ENCODE measurements at places on chromosomes 2 and 18.

GRCh38 chr2:128603411-128603924 is 284.8 kb upstream of the HS6ST1 start:
- ATAC-seq, result peak; percentile 45

- ATAC-seq, result no peak
Measured at GRCh38 chr2:74444498-74445318, 3.0 kb upstream of the RTKN start.

DNA sequence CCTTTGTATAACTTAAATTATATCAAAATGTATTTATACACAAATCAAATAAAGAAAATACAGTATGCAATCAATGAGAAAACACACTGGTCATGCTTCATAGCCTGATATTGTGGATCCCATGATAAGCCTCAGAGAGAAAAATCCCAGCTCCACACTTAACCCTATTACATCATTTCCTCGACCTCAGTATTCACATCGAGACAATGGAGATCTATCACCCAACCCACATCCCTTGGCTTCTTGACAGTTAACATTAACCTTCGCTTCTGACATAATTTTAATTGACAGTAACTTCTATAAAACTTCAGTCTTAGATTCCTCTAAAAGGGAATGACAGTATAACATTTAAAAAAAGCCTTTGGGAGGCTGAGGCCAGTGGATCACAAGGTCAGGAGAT is 11.6 kb downstream of the TMX3 start:
- ATAC-seq, result no peak

DNA sequence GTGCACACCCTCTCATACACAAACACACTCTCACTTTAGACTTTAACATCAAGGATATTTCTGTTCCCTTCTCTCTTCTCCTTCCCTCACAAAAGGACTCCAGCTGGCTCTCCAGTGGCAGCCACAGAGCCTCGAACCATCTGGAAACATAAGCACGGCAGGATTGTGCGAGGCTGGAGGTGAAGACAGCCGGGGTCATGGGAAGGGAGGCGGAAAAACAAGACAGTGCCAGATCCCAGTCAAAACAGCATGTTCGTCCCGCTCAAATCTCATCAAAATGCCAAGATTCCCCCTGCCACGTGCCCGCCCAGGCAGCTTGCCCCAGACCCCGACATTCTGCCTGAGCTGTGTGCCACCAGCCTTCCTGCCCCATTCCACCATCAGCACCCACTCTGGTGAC is 180.3 kb downstream of the ZBTB7C start:
- ATAC-seq, result no peak

DNA sequence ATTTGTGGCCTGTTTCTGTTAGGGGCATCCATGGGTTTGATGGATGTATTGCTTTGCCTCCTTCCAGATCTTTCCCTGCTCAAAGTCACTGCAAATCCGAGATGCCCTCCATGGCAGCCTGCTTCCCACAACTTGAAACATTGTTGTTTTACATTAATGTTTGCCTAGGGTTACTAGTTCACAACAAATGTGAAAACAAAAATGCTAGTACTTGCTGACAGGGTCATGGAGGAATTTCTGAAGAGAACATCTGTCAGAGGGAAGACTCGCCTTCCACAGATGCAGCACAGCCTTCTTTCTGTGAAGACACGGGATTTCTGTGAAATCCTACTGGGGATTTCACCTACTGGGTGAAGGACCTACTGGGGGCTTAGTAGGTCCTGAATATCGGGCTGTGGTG is 260.0 kb upstream of the FN1 start:
- no peak for ATAC-seq

- ATAC-seq, result peak; percentile 95
Measured at GRCh38 chr2:145352484-145352883, 832.6 kb upstream of the ZEB2 start.

DNA sequence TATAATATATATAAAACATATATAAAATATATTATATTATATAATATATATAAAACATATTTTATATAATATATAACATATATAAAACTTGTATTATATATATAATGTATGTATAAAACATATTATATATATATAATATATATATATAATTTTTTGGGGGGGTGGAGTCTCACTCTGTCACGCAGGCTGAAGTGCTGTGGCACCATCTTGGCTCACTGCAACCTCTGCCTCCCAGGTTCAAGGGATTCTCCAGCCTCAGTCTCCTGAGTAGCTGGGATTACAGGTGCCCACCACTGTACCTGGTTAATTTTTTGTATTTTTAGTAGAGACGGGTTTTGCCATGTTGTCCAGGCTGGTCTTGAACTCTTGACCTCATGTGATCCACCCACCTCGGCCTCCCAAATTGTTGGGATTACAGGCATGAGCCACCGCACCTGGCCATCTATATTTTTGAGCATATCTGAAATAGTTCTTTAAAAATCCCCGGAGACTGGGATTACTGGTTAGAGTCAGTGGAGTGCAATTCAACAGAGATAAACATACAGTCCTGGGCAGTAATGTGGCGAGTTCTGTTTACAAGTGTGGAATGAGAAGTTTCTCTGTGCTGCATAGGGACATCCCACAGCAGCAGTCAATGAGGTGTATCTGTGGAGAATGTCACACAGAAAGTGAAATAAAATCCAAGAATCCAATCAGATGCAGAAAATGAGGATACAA is 208.4 kb downstream of the MYCN start:
- ATAC-seq, result no peak

GRCh38 chr2:183035954-183036669 is 2.1 kb downstream of the NCKAP1 start:
- ATAC-seq, result no peak

DNA sequence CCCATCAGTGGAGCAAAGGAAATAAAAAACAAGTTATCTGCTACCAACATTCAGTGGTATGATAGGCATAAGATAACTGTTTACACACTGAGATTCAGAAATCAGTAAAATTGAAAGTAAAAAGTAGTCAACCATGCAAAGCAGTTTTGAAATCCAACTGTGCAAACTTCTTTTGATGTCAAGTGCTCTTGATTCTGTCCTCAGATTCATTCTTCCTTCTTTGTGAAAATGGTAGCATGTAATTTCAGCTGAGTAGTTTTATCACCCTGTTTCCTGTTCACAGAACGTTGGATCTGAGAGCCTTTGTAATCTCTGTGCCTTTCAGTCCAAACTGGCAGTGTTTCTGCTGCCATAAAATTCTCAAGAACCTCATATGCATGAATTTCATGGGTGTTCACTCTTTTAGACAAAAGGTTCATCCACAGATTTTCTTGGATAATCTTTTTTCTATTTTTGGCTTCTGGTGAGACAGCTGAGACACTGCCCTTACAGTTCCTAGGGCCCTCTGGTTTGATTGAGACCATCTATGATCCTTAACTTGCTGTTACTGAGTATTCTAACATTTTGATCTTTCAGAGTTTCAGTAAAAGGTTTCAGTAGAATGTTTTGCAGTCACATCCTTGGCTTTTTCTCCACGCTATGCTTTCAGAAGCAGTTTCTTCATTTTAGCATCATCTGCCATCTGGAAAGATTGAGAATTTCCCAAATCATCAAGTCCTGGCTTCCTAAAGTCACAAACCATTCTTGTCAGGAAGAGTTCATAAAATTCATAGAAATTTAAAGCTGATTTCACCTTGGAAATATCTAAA is 272.3 kb upstream of the EPHA4 start:
- no peak for ATAC-seq

DNA sequence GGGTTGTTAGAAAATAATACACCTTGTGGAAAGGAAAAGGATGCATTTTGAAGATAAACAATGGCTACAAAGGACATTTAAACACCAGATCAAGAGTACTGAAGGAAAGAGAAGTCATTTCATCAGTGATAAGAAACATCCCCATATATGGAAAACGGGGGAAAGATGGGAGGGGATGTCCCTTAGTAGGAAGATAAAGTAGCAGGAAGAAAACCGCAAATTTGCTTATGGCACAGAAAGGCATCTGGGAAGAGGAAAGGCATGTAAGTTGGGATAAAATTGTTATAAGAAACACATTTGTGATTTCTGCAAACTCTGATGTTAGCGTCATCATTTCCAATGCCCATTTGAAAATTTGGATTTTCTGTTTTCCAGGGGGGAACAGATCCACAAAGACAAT is 10.5 kb upstream of the LYPD1 start:
- ATAC-seq, result no peak

DNA sequence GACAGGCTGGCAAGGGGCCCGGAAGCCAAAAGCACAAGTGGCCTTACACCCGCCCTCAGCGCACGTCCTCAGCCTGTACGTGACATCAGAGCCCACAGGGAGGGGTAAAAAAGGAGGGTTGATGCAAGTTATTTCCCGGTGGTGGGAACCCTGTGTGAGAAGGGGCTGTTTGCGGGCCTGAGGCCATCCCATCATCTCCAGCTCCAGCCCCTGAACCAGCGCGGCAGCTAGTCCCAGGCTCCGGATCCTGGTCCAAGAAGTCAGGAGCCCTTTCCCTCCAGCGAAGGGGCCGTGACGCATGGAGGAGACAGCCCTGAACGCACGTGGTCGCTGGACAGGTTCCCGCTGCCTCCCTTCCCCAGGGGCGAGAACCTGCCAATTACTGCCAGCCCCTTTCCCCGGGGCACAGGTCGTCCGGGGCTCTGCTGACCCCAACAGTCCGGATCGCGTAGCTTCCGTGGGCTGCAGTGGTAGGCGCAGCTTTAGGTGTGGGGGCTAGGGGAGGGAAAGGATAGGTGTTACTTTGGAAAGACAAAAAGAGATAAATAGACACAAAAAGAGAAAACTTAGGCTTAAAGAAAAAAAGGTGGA is 1.3 kb upstream of the LRP2 start:
- ATAC-seq, result no peak

GRCh38 chr2:120738786-120739437 is 3.2 kb downstream of the GLI2 start:
- ATAC-seq, result no peak

GRCh38 chr18:24831871-24832665 is 371.6 kb downstream of the HRH4 start:
- peak; percentile 63 for ATAC-seq

DNA sequence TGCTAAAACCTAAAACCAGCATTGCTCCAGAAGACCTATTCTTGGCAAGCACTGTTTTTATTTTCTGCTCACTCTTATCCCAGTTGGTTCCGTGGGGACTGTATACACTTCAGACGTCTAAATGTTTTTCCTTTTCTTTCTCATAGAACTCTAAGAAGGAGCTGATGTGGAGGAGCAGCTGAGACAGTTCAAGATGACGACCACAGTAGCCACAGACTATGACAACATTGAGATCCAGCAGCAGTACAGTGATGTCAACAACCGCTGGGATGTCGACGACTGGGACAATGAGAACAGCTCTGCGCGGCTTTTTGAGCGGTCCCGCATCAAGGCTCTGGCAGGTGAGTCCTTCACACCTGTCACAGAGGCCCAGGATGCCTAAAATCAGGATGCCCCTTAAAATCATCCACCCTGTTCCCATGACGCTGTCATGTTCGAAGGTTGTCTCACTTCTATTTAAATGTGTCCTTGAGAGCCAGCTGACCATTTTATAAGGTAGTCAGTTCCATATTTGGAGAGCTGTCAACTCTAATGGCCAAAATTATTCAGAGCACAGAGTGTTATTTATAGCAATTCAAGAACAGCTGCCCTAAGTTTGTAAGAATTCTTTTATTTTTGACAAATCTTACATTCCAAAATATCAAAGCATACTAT is 70.2 kb downstream of the SPTBN1 start:
- no peak for ATAC-seq

GRCh38 chr2:15616850-15617777 is 25.4 kb downstream of the DDX1 start:
- ATAC-seq, result no peak

DNA sequence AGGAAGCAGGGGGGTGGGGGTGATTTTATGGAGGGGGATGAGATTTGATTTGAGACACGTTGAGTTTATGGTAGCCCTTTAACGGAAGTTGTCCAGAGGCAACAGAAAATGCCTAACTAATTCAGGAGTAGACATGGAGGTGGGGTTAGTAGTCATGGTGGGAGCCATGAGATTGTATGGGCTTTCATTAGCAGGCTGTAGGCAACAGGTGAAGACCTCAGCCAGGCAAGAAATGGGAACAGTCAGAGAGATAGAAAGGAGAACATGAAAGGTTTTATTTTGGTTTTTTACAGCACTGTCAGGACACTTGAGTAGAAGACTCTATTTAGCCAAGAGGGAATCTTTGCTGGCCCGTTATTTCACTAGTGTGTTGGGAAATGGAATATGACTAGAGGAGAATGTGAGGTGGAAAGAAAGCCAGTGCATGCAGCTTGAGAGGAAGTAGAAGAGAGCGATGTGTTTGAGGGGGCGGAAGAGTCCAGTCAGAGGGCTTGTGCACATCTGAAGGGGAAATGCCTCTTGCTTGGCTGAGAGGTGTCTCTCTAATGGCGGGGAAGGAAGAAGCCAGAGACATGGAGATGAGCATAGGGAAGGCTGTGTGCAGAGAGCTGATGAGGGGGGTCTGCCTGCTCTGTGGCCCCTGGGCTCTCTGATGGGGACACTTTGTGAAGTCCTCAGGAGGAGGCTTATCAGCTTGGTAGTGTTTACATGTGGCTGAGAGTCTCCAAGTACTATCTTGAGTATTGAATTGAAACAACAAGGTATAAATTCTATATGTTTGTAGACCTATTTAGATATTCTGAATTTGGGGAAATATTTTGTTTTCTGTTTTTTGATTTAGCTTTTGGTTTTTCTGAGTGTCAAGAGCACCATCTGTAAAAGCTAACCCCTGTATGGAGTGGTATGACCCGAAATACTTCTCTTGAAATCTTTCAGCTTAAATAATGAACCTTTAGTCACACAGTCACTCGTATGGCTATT is 66.9 kb upstream of the ITM2C start:
- no peak for ATAC-seq

GRCh38 chr18:10018289-10018688 is 104.5 kb downstream of the VAPA start:
- no peak for ATAC-seq

- ATAC-seq, result peak; percentile 72
Measured at GRCh38 chr2:187403568-187404260, 44.3 kb downstream of the CALCRL start.

- peak; percentile 17 for ATAC-seq
Measured at GRCh38 chr18:6414723-6415417, at the start of gene L3MBTL4. Gene L3MBTL4, minus strand, starts transcription at chr18:6414911. Its CDS starts 103,286 bp downstream, at chr18:6311625.

- no peak for ATAC-seq
Measured at GRCh38 chr2:163155279-163155883, 316.8 kb upstream of the KCNH7 start.

GRCh38 chr18:25392192-25392591 is 40.2 kb upstream of the ZNF521 start:
- ATAC-seq, result no peak

DNA sequence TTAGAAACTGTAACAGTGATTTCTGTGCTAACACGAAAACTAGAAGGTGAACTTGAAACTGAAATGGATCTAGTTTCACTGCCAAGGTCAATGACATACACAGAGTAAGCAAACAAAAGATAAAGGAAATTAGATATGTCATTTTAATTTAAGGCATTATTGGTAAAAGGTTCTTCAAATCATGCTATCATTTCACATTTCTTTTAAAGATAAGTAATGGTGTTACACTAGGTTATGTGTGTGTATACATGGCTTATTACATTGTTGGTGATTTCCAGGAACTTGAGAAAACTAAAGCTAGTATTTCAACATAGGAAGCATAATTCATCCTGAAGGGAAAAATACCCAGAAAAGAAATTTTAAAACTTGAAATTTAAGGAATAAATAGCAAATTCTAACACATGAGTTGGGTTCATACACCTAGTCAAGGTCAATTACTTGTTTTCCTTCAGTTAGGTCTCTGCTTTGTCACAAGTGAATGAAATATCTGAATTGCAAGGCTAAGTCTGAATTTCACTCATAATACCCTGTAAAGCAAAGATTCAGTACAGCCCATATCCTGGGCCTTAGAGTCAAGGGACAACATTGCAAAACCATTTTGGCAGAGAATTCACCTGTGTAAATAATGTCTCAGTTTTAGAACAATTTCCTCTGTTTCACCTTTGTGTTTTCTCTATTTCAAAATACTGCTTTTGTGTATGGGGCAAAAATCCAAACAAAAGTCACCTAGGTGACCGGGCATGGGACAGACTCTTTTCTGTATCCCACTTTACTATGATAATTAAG is 141.6 kb downstream of the SRBD1 start:
- no peak for ATAC-seq

All from motor neuron (in vitro differentiated cells).